Activated T-cell treated with anti-CD3 and anti-CD28 coated beads, Interleukin-2, amount 50 U/mL, for 72 hours (primary cell): ENCODE measurements at places on chromosomes 6 and 20. TPM values are rescaled to one million over a fixed set of nuclear protein-coding genes. Genes with fewer than 3 reads are reported as not detected.

Gene CST2
- total RNA-seq = not detected

Gene TGIF2
- total RNA-seq = 58.4 TPM

Gene CTSZ
- 51.6 TPM for total RNA-seq

Gene CAGE1
- 0.25 TPM for total RNA-seq

Gene HSPA12B
- not detected for total RNA-seq

Gene CRISP3
- not detected for total RNA-seq

Gene HCRTR2
- not detected for total RNA-seq

Gene CLPSL2
- total RNA-seq = not detected

Gene UBD
- total RNA-seq = 2.1 TPM

Gene SLC13A3
- total RNA-seq = 0.21 TPM

Gene NHSL1
- total RNA-seq = 1.6 TPM

Gene SNAI1
- total RNA-seq = 1.3 TPM

Gene PRR18
- 0.07 TPM for total RNA-seq

Gene BPIFB1
- total RNA-seq = not detected

Gene RANBP9
- total RNA-seq = 78.0 TPM

GRCh38 chr6:93471281-93471680 lies 51.9 kb upstream of the EPHA7 start:
- H3K36me3 ChIP-seq = no peaks in the 10 kb centered on the region
- no peak overlapping the region for H3K4me3 ChIP-seq
- H3K27me3 ChIP-seq = no peaks in the 10 kb centered on the region

DNA sequence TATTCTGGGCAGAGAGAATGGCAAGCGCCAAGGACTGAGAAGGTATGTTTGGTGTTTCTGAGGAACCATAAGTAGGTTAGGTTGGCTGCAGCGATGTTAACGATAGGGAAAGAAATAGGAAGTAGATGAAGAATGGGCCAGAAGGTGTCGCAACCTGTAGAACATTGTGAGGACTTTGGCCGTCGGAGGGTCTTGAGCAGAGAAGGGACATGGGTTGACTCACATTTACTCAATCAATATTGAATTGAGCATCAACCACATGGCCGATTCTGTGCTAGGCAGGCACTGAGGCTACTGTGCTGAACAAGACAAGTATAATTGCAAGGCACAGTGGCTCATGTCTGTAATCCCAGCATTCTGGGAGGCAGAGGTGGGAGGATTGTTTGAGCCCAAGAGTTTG lies 26.8 kb upstream of the RPN2 start:
- H3K36me3 ChIP-seq = no peaks in the 10 kb centered on the region
- no peaks in the 10 kb centered on the region for H3K27me3 ChIP-seq
- H3K4me1 ChIP-seq = no peaks in the 10 kb centered on the region
- H3K4me3 ChIP-seq = no peak overlapping the region
- DNase-seq = no peak

DNA sequence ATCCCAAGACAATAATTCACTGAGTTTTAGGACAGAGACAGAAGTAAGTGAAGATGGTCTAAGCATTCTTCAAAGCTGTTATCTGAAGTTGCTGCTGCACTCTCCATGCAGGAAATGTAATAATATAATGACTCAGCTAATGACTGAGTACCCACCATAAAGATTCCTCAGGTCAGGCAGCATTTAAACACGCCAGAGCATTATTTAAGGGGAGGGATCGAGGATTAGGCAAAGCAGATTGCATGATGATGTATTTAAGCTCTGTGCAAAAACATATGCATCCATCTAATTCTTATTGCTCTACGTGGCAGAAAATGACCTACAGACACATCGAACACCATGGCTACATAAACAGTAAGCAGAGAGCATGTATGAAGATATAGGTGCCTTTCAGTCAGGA lies 216.4 kb downstream of the UNC5CL start:
- no peaks in the 10 kb centered on the region for H3K36me3 ChIP-seq
- H3K4me1 ChIP-seq = no peaks in the 10 kb centered on the region
- no peak overlapping the region for H3K27ac ChIP-seq
- H3K4me3 ChIP-seq = no peak overlapping the region
- DNase-seq = no peak
- peaks cover 18% of the 10 kb centered on the region for H3K27me3 ChIP-seq

- H3K4me3 ChIP-seq = no peak overlapping the region
- no peak for DNase-seq
- H3K27ac ChIP-seq = no peak overlapping the region
- no peaks in the 10 kb centered on the region for H3K27me3 ChIP-seq
- peaks cover 57% of the 10 kb centered on the region for H3K4me1 ChIP-seq
- H3K36me3 ChIP-seq = peaks cover 2% of the 10 kb centered on the region
These were observed 55.1 kb upstream of the IL20RA start for GRCh38 chr6:137099689-137100403.

DNA sequence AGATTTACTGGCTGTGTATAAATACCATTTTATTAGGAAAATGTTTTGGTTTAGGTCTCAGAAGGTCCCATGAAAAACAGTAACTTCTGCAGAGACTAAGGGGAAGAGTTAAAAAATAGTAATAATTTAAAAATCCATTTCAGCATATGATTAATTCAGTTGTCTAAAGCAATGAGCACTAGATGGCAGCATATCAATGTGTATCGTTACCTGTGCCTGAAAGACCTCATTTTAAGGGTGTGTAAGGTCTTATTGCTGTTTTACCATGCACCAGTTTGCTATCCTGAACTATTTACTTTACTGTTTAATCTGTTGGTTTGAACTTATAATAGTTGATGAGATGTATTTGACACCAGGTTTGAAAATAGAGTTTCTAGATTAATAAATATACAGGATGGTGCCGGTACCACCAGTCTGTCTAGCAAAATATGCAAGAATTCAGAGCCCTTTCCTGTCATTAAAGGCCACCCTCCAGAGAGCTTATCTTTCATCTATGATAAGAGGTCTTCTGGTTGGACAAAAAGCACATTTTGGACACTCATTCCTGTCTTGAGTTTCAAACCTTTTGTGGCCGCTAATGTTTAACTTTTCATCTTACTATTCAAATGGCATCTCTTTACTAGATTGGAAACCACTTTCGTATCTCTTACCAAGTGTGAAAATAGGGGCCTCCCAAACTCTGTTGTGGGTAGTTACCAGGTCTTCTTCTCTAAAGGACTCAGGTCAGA lies 8.9 kb upstream of the AHI1 start:
- peaks cover 3% of the 10 kb centered on the region for H3K36me3 ChIP-seq
- no peak overlapping the region for H3K4me3 ChIP-seq
- peak; percentile 8 for DNase-seq

DNA sequence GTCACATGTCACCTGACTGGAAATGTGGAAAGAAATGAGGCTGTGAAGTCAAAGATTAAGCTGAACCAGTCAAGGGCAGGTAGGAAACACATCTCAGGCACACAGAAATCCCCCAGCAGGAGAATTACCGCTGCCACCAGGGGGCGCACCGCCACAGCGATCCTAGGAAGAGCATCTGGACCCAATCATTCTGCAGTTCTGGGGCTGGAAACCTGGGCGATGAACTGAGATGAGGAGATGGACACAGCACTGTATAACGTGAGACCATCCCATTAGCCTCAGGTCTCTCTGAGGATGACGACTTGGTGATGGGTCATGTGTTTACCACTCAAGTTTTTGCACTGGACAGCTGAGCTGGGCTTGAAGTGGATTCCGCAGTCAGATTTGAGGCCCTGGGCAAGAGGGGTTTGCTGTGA lies 6.5 kb upstream of the SLC24A3 start:
- H3K27ac ChIP-seq = no peak overlapping the region
- peak; percentile 78 for DNase-seq
- H3K27me3 ChIP-seq = peaks cover 40% of the 10 kb centered on the region
- H3K36me3 ChIP-seq = no peaks in the 10 kb centered on the region

DNA sequence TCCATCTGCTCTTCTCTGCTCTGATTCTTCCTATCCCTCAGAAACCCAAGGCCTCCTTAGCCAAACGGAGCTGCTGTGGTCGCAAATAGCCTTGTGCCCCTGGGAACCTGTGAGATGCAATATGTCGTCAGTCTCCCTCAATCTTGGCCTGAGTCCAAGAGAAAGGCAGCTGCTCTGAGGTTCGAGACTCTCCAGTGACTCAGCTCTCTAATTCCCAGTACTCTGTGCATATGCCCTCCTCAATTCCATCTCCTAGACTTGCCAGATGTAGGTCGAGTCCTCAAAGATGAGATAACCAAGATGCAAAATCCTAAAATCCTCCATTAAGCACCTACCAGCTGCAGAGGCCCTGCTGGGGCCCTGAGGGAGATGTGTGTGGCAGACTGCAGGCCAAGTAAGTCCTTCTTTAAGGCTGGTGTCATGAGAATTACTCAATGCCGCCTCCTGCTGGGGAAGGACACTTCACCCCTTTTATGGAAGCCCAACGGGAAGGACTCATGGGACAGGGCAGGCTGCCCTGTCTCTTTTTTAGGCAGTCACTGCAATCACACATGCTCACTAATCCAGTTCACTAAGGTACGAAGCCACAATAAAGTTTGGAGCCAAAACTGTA lies 28.5 kb downstream of the C6orf15 start:
- no peak overlapping the region for H3K4me3 ChIP-seq
- H3K27ac ChIP-seq = no peak overlapping the region
- no peaks in the 10 kb centered on the region for H3K36me3 ChIP-seq
- H3K4me1 ChIP-seq = peaks cover 23% of the 10 kb centered on the region

GRCh38 chr20:51402201-51402600 lies 140.3 kb downstream of the NFATC2 start:
- H3K27me3 ChIP-seq = no peaks in the 10 kb centered on the region
- H3K27ac ChIP-seq = peak overlapping the region; percentile 98
- DNase-seq = peak; percentile 48
- H3K36me3 ChIP-seq = peaks cover 51% of the 10 kb centered on the region
- H3K4me1 ChIP-seq = peaks cover 85% of the 10 kb centered on the region

DNA sequence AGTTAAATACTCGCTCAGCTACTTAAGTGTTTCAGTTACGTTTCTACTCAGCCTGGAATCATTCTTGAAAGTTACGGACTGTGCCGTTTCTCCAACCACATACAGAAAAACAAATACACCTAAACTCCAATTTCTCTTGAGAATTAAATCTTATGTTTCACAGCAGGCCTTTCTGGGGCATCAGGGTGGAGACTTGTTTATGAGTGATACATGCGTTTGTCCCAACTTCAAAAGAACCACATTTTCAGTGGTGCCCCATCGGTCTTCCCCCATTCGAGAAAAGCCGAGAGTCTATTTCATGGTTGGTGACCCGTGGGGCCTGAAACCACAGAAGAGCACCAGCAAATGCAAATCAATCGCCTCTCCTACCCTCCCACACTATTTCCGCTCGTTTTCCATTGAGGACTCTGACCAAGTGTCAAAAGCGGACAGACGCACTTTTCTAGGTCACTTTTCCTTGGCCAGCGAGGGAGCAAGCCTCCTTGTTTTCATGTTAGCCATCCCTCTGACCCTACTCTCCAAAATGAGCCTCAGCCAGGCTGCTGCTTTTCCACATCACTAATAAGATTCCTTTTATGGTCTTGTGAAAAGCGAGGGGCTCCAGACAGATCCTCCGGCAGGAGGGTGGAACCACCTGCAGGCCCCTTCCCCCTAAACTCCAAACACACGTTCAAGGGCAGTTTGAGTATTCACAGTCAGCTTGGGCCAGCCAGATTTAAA lies 3.1 kb downstream of the JAG1 start:
- peak overlapping the region; percentile 65 for H3K4me3 ChIP-seq
- H3K4me1 ChIP-seq = peaks cover 30% of the 10 kb centered on the region
- no peak for DNase-seq
- no peak overlapping the region for H3K27ac ChIP-seq
- no peaks in the 10 kb centered on the region for H3K36me3 ChIP-seq

- no peak overlapping the region for H3K27ac ChIP-seq
- H3K4me1 ChIP-seq = peaks cover 5% of the 10 kb centered on the region
- peaks cover 51% of the 10 kb centered on the region for H3K27me3 ChIP-seq
- DNase-seq = no peak
- no peak overlapping the region for H3K4me3 ChIP-seq
These were observed 14.3 kb upstream of the RBPJL start for GRCh38 chr20:45292343-45292742.

GRCh38 chr20:54184071-54184470 lies 10.3 kb upstream of the CYP24A1 start:
- no peak overlapping the region for H3K4me3 ChIP-seq
- no peaks in the 10 kb centered on the region for H3K36me3 ChIP-seq
- no peak overlapping the region for H3K27ac ChIP-seq

DNA sequence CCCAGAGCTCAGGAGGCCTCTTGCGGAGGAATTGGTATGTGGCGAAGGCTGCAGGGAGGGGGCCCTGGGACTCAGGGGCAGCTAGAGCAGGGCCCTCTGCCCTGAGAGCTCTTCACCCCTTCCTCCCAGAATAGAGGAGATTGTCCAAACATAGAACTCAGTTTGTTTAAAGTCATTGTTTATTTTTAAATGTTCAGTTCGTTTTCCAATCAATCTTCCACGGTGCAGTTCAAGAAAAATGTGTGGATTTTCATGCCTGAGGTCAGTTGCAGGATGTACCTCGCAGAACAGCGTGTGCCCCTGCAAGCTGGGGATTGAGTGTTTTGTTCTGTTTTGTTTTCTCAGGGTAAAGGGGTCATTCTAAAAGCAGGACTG lies 37.2 kb downstream of the MGME1 start:
- no peak for DNase-seq
- no peaks in the 10 kb centered on the region for H3K36me3 ChIP-seq
- no peak overlapping the region for H3K4me3 ChIP-seq
- H3K27ac ChIP-seq = no peak overlapping the region
- H3K4me1 ChIP-seq = no peaks in the 10 kb centered on the region

- H3K4me3 ChIP-seq = no peak overlapping the region
- H3K4me1 ChIP-seq = no peaks in the 10 kb centered on the region
- H3K27ac ChIP-seq = no peak overlapping the region
- no peaks in the 10 kb centered on the region for H3K27me3 ChIP-seq
These were observed 553.7 kb downstream of the CD109 start for GRCh38 chr6:74249658-74250057.

DNA sequence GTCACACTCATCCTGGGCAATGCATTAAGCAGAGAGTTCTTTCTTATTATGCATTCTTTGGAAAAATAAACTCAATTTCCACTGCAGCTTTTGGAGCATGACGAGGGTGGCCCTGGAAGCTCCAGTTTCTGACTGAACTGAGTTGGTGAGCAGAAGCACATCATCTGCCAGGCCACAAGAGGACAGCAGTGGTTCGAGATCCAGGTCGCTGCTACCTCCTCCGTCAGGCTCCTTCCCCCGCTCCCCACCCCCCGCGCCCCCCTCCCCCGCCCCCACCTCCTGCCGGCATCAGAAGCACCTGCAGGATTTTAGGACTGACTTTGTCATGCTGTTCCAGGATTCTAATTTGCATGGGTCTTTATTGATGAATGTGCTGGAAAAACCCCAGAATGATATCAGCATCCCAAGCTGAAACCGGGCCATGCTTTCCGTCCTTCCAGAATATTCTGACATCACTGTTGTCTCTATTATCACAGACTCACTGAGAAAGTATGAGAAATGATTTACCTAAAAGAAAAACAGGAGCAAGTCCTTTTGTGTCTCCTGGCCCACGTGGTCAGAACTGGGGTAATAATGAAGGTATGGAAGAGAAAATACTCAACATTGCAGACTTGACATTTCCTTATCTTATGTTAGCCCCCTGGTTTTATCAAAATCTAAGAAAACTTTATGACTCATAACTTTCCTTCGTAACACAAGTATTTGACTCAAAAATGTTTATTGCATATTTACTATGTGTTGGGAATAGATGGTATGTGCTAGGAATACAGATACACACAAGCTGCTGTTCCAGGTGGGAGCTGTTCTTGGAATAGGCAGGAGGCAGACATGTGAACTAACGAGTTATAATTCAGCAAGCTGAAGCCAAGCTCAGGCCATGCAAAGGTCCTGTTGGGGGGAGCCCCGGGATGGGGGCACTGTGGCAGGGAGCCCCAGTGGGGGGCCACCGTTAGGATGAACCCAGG lies 220.2 kb upstream of the EXOC2 start:
- no peak for DNase-seq
- peaks cover 5% of the 10 kb centered on the region for H3K36me3 ChIP-seq
- H3K27me3 ChIP-seq = peaks cover 32% of the 10 kb centered on the region
- no peaks in the 10 kb centered on the region for H3K4me1 ChIP-seq
- H3K27ac ChIP-seq = no peak overlapping the region
